Dermis microvascular lymphatic vessel endothelial cell (primary cell): ENCODE measurements at places on chromosomes 6 and 20. TPM values are rescaled to one million over a fixed set of nuclear protein-coding genes. Genes with fewer than 3 reads are reported as not detected.

DNA sequence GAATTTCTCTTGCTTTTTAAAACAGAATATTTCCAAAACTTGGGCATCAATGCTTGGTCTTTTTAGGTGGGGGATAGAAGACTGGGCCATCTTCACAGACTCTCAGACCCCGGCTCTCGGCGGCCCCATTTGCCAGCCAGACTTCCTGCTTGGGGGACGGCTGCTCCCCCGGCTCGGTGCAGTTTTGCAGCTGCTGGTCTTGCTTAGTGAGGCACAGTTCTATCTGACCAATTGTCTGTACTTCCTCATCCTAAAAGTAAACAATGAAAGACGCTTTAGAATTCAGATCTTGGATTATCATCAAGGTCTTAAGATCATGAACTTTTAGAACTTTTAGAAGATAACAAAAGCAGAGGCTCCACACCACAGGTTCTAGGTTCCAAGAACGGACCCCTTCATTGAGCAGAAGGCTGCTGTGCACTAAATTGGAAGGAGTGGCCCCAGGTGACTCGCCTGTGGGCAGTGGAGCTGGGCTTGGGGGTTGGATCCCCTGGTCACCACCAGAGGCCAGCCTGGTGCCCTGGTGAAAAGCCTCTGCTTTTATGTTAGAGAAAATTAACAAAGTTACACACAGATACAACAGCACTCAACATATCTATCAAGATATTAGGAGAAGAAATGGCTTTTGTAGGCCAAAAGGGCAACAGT is 26.7 kb downstream of the RNASET2 start:
- no peak for DNase-seq

Gene NCOA7
- total RNA-seq = 29.8 and 78.9 TPM in 2 replicates

- no peak for DNase-seq
These were observed 33.6 kb upstream of the CST7 start for GRCh38 chr20:24915440-24915839.

- no peak for DNase-seq
These were observed 18.6 kb downstream of the RBM24 start for GRCh38 chr6:17299750-17300149.

Gene UBE2C
- 9.6 and 17.1 TPM in 2 replicates for total RNA-seq

Gene DZANK1
- 0.26 and 0.38 TPM in 2 replicates for total RNA-seq

Gene CRIP3
- total RNA-seq = not detected in 2 replicates

Gene F13A1
- not detected in 2 replicates for total RNA-seq

DNA sequence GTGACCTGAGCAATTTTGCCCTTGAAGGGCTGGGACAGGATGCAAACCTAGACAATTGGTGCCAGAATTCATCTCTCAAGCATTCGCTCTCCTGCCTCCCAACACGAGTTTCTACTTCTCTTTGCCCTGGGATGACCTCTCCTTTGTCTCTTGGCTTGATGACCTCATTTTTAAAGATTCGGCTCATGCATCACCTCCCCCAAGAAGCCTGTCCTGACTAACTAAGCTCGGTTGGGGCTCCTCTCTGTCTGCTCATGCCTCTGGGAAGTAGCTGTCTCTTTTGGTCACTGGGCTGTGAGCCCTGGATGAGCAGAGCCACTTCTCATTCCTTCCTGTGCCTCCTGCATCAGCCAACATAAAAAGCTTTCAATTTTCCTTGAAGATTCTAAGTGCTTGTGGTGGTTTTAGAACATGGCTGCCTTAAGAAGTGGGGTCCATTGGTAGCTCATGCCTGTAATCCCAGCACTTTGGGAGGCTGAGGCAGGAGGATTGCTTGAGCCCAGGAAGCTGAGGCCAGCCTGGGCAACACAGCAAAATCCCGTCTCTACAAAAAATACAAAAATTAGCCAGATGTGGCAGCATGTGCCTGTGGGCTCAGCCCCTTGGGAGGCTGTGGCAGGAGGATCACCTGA is 11.1 kb upstream of the TCF15 start:
- no peak for DNase-seq

- no peak for DNase-seq
These were observed 113.4 kb upstream of the CARMIL1 start for GRCh38 chr6:25165800-25166199.

GRCh38 chr6:135826236-135826804 is 25.2 kb upstream of the PDE7B start:
- DNase-seq = no peak

DNA sequence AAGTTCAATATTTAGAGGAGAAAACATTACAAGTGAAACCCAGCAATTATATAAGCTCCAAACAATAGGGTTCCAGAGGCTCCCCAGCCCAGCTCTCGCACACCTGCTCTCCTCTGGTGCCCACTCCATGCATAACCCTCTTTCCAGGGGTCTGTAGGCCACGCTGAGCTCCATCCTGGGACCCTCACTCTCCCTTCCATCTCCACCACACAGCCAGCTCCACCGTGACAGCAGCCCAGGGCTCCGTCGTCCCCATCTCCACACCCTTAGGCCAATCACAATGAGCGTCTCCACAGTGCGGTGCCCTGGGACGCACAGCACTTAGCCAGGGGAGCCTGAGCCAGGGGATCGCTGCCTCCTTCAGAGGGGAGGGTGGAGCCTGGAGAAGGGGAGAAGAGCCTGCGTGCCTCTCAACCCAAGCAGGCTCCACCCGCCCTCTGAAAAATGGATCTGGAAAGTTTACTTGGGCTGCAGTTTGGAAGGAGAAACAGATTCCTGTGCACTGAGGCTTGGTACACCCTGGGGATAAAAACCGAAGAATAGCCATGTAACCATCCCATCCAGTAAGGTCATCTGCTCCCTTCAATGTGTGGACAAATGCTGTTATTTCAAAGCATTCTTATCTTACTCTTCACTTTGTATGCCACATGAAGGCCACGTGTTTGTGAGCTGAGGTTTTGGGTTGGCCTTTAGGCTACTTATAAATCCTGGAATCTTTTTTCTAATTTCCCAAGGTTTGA is 72.4 kb upstream of the GGTLC1 start:
- DNase-seq = no peak

GRCh38 chr20:20362774-20363433 is 5.0 kb upstream of the INSM1 start:
- DNase-seq = no peak

GRCh38 chr6:22471132-22471690 is 98.2 kb upstream of the HDGFL1 start:
- peak; percentile 97 for DNase-seq

Gene IP6K3
- total RNA-seq = not detected in 2 replicates

Gene DLL1
- total RNA-seq = 2.6 and 6.4 TPM in 2 replicates

DNA sequence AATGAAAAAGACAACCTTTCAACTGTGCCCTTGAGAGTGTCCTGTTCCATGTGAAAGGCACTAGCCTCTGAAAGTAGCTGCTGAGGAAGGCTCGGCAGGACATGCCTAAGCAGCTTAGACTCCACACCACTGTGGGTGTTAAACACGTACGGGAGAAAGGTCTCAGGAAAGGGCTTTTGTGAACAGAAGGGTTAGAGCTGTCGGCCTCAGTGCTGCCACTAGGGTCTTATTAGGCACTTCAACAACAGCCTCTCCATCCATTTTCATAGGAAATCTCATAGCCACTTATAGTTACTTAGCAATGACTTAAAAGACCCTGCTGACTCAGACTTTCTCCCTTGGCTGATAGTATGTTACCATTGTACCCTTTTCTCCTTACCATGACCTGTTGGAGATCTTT is 662.8 kb downstream of the TBC1D32 start:
- DNase-seq = no peak

Gene MICB
- total RNA-seq = 6.8 and 8.3 TPM in 2 replicates

- no peak for DNase-seq
These were observed 482.8 kb downstream of the LMBRD1 start for GRCh38 chr6:69314001-69314400.

DNA sequence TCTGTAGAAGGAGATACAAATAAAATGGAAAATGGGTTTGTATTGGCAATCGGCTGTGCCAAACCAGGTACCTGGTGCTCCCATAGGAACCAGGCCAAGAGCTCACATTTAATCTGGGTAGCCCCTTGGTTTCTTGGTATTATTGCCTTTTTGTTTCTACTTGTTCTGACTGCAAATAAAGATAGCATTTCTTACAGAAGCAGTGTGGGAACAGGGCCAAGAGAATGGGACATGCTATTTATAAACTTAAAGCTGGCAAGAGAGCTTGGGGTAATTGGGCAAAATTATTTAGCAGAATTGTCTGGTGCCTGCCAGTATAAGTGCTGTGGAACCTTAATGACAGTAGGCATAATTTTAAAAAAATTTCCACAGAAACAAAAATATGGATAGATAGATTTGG is 113.5 kb upstream of the GLP1R start:
- DNase-seq = no peak

GRCh38 chr6:32627831-32628230 is 9.4 kb upstream of the HLA-DQA1 start:
- peak; percentile 49 for DNase-seq

DNA sequence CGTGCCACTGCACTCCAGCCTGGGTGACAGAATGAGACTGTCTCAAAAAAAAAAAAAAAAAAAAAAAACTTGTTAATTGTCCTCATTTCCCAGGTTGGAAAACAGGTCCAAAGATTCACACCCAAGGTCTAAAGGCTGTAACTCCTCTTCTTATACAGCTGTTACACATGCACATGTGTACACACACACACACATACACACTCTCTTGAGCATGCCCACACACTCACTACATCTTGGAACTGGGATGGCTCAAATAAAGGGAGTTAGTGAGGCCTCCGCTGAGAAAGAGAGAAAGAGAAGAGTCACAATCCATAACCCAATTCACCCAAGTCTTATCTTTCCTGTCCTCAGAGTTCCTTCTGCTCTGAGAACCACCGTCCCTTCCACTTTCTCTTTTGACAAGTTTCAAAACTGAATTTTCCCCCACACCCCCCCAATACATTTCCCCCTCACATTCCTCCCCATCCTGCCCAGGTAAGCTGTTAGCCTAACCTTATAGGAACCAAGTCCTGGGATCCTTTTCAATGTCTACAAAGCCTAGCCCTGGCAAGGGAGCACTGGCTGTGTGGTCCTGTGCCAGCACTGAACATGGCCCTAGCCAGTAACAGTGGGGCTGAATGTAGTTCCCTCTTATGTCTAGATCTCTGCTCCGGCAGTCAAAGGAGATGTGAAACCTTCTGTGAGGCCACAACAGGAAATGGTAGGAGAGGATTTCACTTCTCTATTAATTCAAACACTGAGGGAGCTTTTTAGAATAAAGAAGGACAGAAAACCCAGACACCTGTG is 3.2 kb upstream of the HLA-DMB start:
- DNase-seq = no peak

- DNase-seq = no peak
These were observed 486.3 kb downstream of the GRIK2 start for GRCh38 chr6:101879782-101880181.

DNA sequence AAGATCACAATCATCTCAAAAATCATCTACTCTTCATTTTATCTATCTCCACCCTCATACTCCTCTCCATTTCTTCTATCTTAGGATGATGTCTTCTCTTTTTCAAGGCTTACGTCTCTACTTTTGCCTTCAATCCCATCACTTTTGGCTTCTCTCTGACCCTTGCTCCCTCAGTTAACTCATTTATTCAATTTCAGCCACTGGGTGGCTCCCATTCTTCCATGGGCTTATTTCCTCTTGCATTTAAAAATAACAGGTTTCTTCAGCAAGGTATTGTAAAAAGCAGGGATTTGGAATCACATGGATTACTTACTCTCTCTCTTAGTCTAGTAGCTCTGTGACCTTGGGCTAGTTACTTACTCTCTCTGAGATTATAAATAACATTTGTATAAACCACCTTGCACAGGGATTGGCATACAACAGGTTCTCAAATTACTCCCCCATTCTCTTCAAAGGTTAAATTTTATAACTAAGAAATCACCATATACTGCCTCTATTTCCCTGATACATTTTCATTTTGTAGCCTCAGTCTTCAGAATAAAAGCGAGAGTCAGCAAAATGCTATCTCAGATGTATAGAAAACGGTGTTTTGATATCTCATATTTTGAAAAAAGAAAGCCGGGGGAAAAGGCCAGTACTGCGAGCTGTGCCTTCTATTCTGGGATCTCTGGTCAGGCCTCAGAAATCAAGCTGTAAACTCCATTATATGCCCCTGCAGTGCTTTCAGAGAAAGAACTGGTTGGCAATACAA is 5.5 kb downstream of the ZSCAN12 start:
- peak; percentile 13 for DNase-seq

GRCh38 chr6:15368186-15368585 is 122.3 kb downstream of the JARID2 start:
- DNase-seq = no peak

Gene GNRH2
- not detected in 2 replicates for total RNA-seq

DNA sequence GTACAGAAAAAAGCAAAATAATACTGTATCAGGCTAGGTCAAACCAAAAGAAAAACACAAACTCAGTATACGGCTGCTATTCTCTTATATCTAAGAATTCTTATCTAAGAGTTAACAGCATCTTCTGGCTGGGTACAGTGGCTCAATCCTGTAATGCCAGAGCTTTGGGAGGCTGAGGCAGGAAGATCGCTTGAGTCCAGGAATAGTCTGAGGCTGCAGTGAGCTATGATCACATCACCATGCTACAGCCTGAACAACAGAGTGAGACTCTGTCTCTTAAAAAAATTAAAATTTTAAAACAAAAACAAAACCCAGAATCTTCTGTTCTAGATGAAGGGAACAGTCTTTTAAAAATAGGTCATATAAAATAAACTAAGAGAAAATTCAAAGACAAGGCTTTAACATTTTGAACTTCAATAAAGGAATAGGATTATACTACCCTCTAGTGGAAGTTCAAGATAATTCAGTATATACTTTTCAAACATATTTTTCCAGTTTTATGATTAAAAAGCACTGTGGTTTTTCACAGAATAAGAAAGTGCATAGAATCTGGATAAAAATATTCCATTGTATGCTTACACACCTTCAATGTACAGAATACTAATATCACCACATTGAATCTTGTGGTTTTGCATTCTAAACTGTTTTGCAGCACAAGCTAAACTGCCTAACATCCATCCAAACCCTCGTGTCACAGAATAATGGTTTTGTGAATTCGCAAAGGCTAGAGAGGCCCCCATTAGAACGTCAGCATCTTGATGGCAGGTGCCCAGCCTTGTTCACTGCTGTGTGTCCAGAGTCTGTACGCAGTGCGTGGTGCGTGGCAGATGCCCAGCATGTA is 39.3 kb downstream of the DTNBP1 start:
- peak; percentile 11 for DNase-seq

GRCh38 chr6:52543262-52543661 is 33.6 kb downstream of the TRAM2 start:
- no peak for DNase-seq

Gene TEAD3
- total RNA-seq = 0.13 and 0.26 TPM in 2 replicates
